ENCODE measurements at places on chromosomes 6 and 20.
A peak's percentile ranks its signal among the peaks of the same experiment; 100 is the strongest.

DNA sequence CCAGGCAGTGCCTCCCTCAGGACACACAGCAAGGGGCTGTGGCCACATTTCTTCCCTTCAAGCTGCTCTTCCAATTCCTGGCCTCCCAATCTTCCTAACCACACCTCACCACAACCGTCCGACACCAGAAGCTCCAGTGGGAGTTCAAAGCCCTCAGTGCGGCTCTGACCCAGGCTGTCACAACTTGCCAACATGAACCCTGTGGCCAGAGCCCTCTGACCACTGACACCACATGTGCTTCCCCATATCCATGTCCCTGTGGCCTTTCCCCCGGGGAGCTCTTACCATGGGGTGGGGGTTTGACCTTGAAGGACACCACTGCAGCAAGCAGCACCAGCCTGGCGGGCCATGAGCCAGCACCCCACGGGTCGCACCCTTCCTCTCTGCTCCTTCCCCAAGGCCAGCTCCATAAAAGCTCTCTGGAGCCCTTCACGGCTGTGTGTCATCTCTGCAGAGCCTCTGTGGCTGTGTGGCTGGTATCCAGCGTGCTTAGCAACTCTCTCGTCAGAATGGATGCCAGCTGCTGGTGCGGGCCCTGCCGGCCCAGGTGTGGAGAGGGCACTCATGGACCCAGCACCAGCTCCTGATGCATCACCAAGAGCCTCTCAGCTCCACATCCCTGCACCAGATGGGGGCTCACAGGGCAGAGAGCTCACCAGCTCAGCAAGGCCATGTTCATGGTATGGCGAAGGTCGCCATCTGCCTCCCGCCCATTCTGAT lies 106.1 kb downstream of the PSMB1 start:
- DNase-seq, result no peak

DNA sequence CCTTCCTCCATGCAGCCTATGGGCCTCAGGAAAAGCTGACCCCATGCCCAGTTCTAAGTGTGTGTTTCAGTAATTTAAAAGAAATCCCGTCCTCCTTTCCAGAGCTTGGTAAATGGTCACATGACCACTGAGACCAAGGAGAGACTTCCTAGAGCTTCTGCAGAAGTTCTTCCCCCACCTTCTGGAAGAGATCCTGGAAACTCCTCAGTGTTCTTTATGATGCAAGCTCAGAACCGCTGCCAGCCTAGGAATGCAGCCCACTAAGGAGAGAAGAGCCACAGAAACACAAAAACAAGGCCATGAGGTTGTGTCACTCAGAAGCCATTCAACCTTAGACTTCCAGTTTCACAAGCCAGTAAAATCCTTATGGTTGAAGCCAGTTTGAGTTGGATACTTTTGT lies 348.4 kb downstream of the TPBG start:
- DNase-seq, result no peak

DNA sequence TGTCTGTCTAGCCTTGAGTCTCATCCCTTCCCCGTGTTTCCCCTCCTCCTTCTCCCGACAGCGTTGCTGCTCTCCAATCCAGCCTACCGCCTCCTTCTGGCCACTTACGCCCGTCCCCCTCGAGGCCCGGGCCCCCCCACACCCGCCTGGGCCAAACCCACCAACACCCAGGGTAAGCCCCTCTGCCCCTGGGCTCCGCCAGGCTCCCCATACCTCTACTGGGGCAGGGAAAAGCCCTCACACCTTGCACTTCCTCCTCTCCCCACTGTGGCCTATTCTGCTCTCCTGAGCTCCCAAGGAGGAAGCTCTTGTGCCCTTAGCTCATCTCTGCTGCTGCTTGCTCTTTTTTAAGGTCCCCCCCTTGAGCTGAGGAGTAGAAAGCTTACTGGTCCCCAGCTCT lies 11.0 kb downstream of the DDR1 start:
- DNase-seq, result no peak

DNA sequence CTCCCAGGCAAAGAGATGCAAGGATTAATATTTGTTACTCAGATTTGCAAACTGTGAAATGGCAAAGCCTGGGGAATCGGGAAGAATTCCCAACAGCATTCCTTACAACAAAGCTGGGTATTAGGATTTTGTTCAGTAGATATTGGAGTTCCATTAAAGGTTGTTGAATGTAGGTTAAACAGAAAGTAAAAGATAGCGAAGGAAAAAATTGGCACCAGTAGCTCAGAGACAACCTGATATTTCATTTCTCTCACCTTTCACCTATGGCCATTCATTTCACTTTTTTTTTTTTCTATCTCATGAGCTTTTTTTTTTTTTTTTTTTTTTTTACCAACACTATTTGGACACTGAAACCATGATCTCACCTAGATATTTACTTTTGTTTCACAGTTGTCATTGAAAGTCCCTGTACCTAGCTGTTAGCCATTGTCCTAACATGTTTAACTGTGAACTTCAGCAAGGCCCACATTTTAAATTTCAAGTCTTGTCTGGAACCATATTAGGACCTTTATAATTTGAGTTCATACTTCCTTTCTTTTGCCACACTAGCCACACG lies 552.5 kb downstream of the HAO1 start:
- DNase-seq, result no peak

DNA sequence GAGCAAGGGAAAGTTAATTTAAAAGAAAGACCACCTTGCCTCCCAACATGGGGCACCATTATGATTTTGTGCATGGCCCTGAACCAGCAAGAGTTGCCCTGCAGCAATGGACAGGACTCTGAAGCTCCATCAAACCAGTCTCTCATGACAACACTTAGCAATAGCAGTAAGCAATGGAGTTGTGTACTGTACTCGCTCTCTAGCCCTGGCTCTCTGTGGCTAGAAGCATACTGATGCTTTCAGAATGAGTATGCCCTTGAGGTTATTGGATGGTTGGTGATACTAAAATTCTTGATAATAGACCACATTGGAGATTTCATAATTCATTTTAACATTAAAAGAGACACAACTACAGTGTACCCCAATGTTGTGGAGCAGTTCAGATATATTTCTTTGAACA lies 23.2 kb upstream of the LMBRD1 start:
- DNase-seq, result no peak

DNA sequence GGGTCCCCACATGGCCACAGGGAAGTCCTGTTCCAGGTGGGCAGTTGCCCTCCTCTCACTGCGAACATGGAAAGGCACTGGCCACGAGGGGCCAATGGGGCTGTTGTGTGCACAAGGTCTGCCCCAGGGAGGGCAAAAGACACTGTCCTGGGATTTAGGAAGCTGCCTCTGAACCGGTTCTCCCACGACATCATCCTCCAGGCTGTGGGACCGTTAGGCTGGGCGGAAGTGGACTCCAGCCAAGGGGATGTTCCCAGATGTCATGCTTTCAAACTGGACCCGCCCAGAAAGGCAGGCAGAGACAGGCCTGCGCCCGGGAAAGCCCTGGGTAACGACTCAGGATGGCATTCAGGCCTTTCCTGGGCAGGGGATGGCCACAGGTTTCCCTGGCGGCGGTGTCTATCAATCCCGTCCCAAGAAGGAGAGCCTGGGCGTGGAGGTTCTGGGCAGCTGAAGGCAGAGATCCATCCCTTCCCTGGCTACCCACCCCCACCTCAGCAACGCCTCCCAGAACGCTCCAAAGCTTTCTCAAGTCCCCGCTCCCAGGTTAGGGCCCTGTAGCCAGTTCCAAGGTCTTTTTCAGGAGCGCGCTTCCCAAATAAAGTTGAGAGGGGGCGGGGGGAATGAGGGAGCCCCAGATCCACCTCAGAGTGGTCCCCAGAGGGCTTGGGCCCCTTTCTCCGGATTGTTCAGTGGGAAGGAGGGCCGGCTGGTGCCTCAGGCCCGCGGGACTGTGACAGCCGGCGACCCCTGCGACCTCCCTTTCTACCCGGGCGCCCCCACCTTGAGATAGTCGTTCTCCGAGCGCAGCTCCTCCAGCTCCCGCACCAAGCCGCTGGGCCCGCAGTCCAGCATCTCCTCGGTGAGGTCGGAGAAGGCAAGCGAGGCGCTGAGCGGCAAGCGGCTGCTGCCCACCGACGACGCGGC lies 13.8 kb upstream of the TLDC2 start:
- DNase-seq, result no peak

GRCh38 chr20:19025430-19026120 lies 186.9 kb upstream of the SLC24A3 start:
- no peak for DNase-seq

DNA sequence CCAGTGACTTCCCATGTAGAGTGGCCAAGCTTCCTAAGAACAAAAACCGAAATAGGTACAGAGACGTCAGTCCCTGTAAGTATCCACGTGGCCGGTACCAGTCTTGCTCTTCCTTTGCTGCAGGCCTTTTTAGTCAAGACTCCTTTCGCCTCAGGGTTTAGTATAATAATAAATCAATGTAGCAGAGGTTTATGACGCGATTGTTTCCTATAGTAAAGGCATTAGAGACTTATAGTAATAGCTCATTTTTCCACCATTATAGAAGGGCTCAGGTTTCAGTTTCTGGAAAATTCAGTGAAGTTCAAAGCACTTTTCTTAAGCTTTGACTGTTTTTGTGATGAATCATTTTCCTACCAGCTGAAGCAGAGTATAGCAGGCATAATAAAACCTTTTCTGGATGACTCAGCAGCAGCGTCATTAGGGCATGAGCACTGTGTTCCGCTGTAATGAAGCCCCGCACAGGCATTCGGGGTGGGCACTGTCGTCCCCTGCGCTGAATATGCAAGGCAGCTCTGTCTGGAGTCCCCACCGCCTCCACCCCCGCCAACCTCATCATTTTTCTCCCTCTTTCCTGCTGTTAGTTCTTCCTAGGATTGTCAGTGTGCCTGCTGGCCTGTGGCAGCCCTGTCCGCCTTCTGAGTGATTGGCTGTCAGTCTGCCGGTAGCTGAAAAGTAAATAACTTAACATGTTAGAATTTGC lies 51.3 kb downstream of the PTPN1 start:
- DNase-seq, result no peak

DNA sequence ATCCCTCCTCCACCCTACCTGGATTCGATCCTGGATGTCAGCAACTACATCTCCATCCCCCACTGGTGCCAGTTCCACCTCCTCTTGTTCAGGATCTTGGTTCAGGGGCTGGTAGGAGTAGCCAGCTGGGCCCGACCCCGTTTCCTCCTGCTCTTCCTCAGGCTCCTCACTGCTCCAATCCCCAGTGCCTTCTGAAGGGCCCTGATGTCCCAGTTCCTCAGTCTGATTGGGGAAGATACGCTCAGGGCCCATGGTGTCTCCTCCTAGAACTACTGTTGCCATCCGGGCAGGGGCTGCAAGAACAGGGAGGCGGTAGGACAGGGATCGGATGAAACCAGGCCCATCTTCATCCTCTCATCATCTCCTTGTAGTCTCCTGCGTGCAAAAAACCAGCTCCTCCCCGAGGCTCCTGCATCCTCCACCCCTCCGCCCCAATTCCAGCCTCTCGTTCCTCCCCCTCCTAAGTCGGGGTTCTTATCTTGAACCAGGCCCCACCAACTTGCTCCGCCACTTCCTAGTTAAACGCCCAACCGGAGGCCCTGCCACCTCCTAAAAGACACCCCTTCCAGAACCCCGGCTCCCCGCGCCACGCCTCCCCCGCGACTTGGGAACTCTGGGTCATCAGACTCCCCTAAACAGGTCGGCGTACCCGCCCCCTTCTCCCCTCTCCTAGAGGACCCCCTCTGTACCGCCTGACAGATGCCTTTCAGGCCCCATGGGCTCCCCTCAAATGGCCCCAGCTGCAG lies 476 bp downstream of the MEA1 start:
- DNase-seq, result no peak

GRCh38 chr6:32984622-32985389 lies 16.4 kb downstream of the BRD2 start:
- DNase-seq, result peak; percentile 63

GRCh38 chr20:59019217-59019616 lies at the start of gene TUBB1:
Gene TUBB1, plus strand, starts transcription at chr20:59019429. Its CDS starts 94 bp downstream, at chr20:59019523.
- no peak for DNase-seq

GRCh38 chr6:83071707-83072106 lies 4.2 kb downstream of the DOP1A start:
- DNase-seq, result no peak

- no peak for DNase-seq
Observed at GRCh38 chr6:89352278-89353117, at the start of gene UBE2J1. Gene UBE2J1, minus strand, starts transcription at chr6:89352722. Its CDS starts 153 bp downstream, at chr6:89352569.

DNA sequence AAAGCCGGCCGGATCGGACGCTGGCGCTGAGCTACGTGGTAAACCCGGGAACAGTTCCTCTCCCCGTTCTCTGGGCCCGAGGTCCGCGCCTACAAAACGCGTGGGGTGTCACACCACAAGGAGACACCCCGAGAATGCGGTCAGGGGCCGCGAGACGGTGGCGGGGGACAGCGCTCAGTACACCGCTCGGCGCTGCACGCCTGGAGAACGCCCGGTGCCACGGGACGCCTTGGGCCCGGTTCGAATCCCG lies 670 bp downstream of the NCOA5 start:
- DNase-seq, result no peak

DNA sequence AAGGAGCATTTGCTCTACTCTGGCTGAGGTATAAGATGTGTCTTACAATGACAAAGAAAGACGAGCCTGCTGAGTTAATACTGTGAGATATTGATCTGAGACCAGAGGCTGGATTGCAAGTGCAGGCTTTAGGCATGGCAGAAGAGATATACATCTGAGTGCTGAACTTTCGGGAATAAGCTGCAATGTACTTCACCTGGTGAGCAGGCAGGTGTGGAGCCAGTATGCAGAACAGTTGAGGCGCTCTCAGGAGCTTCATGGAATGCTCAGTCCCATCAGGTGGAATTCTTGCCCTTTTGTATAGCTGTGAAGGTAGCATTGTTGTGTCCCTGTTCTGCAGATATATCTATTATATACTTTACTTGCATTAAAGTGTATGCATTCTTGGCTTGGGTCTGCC lies 179.3 kb upstream of the RIMS1 start:
- no peak for DNase-seq

GRCh38 chr6:74645108-74645849 lies 560.6 kb downstream of the COL12A1 start:
- no peak for DNase-seq

DNA sequence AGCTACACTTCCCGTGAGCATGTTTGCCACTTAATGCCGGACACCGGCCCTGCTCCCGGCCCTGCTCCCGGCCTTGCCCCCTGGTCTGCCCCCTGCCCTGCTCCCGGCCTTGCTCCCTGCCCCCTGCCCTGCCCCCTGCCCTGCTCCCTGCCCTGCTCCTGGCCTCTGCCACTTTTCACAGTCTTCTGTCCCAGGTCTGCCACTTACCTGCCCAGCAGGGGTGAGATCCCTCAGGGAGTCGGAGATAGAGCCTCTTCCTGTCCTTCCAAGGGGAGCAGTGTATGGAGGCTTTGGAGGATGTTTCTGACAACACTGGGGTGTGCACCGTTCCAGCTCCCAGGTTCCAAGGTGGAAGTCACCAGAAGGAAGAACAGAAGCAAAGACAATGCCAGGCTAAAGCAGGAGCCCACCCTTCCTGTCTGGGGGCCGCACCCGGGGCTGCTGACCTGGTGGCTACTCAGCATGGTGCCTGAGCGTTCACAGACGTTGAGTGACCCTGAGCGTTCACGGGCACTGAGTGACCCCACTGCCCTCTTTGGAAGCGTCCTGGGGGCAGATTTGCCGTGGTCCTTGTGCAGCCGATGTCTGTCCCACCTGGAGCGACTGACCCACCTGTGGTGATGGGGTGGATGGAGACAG lies 199.8 kb downstream of the DLL1 start:
- no peak for DNase-seq

DNA sequence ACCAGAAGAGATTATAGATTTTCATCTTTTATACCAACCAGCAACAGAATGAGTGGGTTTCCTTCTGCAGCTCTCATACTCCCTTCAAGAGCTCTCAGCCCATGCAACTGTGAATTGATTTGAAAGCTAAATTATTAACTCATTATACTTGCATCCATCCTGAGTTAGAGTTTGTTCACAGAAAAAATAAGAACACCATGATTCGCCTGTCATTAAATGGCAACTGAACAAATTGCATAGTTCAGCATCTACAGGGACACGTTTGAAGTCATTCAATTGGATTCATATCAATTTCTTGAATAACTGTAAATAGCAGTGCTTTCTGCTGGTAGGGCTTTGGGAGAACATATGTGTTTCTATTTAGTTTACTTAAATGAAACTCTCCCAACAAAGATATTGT lies 65.7 kb downstream of the NKAIN2 start:
- DNase-seq, result no peak
